ENCODE measurements at places on chromosomes 6 and 20.

GRCh38 chr6:158056355-158056754, 74.7 kb downstream of the SYNJ2 start:
- no peak for DNase-seq

- no peak for DNase-seq
These were observed 15.5 kb upstream of the MLIP start for GRCh38 chr6:54095723-54096122.

GRCh38 chr6:11192167-11192566, 40.3 kb downstream of the NEDD9 start:
- DNase-seq, result no peak

- no peak for DNase-seq
These were observed 318.7 kb downstream of the DOK5 start for GRCh38 chr20:54794110-54794509.
